ENCODE measurements at places on chromosomes 2 and 18.

DNA sequence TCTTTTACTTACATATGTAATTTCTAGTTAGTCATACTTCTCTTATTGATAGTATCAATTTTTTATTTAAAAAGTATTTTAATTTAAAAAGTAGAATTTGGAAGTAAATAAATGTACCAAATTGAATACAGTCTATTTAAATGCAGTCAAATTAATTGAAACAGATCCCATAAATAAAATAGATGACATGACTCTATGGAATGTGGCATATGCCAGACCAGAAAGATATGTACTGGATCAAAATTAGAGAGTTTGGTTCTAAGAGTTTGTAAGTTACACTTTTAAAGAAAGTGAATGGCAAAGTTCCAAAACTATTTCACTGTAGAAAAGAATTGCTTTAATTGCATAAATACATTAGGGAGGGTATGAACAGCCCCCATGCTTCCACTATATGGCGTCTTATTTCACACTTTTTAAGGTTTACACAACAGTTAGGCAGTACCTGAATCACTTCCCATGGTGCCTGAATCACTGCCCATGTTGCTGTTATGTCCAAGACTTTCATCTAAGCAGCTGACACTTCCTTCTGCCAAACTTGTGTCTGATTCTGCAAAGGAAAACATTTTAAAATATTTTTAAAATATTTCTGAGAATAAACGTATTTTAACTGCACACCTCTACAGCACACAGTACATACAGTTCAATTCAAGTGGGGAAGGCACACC is 25.2 kb downstream of the IFIH1 start:
- peak; percentile 22 for DNase-seq

- no peak for DNase-seq
Measured at GRCh38 chr2:112020561-112020960, 34.5 kb upstream of the TMEM87B start.

GRCh38 chr2:129062146-129062912 is 743.7 kb upstream of the HS6ST1 start:
- no peak for DNase-seq

- peak; percentile 28 for DNase-seq
Measured at GRCh38 chr18:79644006-79644665, 35.5 kb upstream of the CTDP1 start.

GRCh38 chr2:122114421-122114820 is 359.0 kb downstream of the TSN start:
- DNase-seq: no peak

DNA sequence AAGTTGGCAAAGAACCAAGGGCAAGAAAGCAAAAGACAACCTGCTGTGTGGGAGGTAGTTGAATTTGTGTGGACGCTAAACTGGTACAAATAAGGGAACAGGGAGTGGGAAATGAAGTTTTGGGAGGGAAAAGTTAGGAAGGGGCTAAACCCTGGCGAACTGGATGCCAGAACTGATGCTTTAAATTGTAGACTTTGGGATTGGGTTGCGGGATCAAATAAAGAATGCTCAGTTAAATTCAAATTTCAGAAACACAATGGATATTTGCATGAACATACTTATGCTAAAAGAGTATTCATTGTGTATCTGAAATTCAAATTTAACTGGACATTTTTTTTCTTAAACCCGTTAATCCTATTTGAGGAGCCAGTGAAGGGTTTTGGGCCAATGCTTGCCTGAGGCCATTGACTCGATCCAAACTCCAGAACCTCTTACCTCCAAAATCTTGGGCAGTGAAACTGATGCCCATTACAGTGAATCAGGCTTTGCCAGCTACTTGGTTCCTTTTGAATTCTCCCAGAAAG is 44.2 kb upstream of the YWHAQ start:
- DNase-seq: no peak

- DNase-seq: no peak
Measured at GRCh38 chr2:215833531-215834162, 179.7 kb downstream of the MREG start.

All from kidney capillary endothelial cell (primary cell).